ENCODE measurements at places on chromosomes 6 and 20. TPM values are rescaled to one million over a fixed set of nuclear protein-coding genes. Genes with fewer than 3 reads are reported as not detected.

DNA sequence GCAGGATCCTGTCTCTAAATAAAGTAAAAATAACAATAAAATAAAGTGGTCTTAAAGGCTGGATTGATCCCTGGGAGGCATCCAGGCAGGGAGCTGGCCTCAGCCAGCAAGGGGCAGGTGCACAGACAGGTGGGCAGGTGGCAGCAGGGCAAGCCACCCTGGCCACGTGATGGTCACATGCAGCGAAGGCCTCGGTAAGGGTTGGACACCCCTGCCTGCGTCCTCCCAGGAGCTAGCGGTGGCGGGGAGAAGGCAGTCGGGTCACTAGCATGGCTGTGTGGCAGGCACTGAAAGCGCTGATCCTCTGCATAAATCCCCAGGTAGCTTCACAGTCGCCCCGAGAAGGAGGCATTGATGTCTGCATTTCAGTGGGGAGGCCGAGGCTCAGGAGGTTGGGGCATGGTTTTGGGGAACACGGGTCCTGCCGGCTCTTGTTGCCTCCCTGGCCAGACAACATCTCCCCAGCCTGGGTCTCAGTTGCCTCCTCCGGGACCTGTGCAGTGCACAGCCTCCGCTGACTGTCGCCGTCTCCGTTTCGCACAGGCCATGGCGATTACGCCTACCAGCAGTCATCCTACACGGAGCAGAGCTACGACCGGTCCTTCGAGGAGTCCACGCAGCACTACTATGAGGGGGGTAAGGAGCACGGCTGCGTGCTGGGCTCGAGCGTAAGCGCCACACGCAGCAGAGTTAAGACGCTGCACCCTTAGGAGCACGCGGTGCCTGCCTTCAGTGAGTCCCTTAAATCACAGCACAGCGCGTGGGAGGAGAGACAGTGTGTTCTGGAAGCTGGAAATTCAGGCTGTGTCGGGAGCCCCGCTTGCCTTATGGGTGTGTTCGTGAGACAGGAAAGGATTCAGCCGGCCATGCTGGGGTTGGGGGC, 17.7 kb upstream of the MTG2 start:
- no peak overlapping the region for H3K27ac ChIP-seq
- no peak for DNase-seq
- H3K4me1 ChIP-seq: no peaks in the 10 kb centered on the region
- H3K27me3 ChIP-seq: no peaks in the 10 kb centered on the region
- H3K4me3 ChIP-seq: no peak overlapping the region

DNA sequence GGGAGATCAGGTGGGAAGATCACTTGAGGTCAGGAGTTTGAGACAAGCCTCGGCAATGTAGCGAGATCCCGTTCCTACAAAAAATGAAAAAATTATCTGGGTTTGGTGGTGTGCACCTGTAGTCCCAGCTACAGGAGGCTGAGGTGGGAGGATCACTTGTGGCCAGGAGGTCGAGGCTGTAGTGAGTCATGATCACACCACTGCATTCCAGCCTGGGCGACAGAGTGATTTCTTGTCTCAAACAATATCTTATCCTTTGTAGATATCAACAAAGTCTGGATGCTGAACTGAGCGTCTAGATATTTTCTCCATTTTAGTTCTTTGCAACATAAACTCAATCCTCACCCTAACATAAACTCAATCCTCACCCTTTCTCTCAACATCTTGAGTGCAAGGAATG, 197.6 kb downstream of the DTNBP1 start:
- peaks cover 25% of the 10 kb centered on the region for H3K4me1 ChIP-seq
- H3K27me3 ChIP-seq: no peaks in the 10 kb centered on the region
- no peak overlapping the region for H3K27ac ChIP-seq
- DNase-seq: no peak
- no peak overlapping the region for H3K4me3 ChIP-seq

The MEI4 gene
- 0.52 TPM for total RNA-seq

The HLA-DQB1 gene
- total RNA-seq: 2.0 TPM

The CAPN11 gene
- total RNA-seq: 0.25 TPM

Data from left ventricle myocardium inferior (tissue), 1 donor.